Activated CD8-positive, alpha-beta memory T cell treated with anti-CD3 and anti-CD28 coated beads, Interleukin-2, amount 50 U/mL, for 48 hours (primary cell): ENCODE measurements at places on chromosomes 1 and 21.

DNA sequence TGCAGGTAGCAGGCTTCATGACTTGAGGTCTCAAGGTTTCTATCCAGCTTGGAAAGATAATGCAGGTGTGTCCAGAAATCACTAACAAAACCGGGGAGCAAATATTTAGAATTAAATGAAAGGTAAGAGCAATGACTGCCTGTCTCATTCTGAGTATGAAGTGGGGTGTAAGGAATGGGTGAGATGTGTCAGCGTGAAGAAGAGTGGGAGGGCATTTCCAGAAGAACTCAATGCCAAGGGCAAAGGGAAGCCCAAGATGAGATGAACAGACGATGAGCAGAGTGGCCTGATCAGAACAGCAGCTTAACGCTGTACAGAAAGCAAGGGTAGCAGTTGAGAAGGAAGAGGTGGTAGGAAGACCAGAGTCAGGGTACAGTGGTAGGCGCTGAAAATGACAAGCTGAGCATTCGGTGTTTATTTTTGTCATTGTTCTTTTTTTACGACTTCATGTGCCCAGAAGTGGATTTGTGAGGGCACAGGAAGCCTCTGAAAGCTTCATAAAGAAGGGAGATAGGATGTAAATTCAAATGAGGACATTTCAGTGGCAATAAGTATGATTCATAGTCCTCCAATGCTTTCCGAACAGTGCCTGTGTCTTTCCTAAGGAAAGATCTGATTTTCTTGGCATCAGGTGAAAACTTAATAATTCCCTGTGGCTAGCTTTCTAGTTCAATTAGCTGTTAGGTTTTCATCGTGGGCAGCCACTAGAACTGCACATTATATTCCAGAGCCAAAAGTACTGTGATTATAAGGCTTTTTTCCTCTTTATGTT, 190.5 kb downstream of the APP start:
- DNase-seq: no peak

DNA sequence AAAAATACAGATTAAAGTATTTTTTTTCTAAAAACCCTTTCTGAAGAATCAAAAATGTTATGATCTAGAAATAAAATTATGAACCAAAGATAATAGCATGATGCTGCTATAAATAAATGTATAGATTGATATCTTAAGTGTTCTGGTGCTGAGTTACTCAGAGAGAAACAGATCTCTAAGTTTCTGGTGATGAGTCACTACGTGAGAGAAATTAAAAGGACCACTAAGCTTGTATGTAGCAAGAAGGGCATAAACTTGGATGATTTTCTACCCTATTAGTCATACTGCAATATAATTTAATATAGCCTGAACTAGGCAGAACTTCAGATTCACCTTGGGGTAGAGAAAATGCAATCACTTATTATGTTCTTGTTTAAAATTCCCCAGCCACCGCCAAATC, 514.8 kb downstream of the AMY1C start:
- no peak for DNase-seq

GRCh38 chr1:228373004-228373680, 33.5 kb downstream of the TRIM11 start:
- no peak for DNase-seq

DNA sequence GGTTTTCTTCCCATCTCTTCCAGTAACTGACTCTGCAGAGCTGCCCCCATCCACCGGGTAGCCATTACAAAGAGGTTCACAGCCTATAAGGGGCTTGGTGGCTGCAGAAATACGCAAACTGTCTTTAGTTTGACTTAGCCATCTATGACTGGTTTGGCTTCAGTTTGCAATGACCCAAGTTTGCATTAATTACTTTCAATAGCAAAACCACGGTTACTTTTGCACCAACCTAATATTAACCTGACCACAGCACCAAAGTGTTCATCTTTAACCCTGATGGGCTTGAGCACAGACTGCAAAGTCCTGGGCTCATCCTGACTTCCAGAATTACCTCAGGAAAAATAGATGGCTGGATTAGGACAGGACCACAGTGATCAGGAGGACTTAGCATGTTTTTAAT, 2.2 kb upstream of the HAO2 start:
- no peak for DNase-seq

GRCh38 chr1:88284066-88284465, 400.0 kb upstream of the PKN2 start:
- DNase-seq: no peak

GRCh38 chr1:224637515-224637914, 21.4 kb downstream of the CNIH3 start:
- no peak for DNase-seq

GRCh38 chr1:225815526-225816178, 5.7 kb downstream of the EPHX1 start:
- DNase-seq: no peak

- no peak for DNase-seq
Measured at GRCh38 chr1:215321802-215322201, 239.3 kb downstream of the KCNK2 start.

GRCh38 chr1:202616355-202616915, 93.8 kb downstream of the SYT2 start:
- no peak for DNase-seq

DNA sequence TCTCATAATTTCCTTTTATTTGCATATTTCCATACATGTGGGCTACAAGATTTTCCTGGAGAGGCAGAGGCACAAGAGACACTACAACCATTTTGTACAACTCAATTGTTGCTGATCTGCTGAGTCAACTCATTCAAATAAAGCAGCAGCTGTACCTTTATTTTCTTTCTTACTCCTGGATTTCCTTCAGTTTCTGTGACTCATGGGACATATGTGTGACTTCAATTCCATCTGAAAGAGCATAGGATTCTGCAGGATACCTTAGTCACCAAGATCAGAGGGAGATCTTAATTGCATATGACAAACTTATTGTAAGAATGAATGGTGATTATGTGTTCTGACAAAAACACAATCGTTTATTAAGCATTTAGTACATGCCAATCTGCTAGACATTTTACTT, 2219.4 kb downstream of the NCAM2 start:
- DNase-seq: no peak

GRCh38 chr1:31699341-31699891, 4.4 kb downstream of the COL16A1 start:
- no peak for DNase-seq

GRCh38 chr1:17606826-17607440, 67.4 kb downstream of the ARHGEF10L start:
- DNase-seq: peak; percentile 85

DNA sequence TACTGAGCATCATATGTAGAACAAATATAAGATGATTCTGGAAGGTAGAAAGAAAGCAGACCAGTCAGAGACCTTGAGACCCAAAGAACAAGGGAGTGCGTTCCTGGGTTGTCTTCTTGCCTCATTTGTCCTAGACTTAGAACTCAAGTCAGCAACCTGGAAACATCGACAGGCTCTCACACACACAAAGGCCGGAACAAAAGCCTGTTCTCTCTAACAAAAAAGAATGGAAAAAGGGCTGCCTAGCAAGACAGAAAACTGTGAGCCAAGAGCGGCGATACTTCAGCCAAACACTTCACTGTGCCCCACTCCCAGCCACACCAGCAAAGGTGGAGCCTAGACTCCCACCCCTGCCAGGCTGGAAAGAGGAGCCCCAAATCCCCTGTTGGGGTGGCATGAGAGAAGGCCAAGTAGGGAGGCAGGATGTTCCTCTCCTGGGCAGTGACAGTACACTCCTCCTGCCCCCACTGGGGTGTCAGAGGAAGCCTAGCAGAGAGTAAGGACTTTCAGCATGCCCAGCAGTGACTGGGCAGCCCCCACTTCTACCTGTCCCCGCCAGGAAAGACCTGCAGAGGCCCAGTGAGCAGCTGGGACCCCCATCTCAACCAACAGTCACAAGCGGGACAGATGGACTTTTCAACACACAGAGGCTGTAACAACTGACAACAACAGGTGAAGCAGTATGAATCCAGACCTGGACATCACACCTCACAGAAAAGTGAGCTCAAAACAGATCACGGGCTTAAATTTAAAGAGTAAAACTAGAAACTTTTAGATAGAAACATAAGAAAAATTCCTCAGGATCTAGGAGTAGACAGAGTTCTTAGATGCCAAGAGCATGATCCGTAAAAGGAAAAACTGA, 33.0 kb downstream of the MRAP start:
- DNase-seq: peak; percentile 25

- no peak for DNase-seq
Measured at GRCh38 chr1:33709783-33710718, 153.8 kb upstream of the HMGB4 start.

GRCh38 chr21:34771512-34772028, 102.8 kb downstream of the CLIC6 start:
- no peak for DNase-seq

GRCh38 chr1:3000671-3001470, 20.4 kb upstream of the ACTRT2 start:
- no peak for DNase-seq

- no peak for DNase-seq
Measured at GRCh38 chr1:112743174-112744008, 28.3 kb upstream of the PPM1J start.
